ENCODE measurements at places on chromosomes 1 and 21. TPM values are rescaled to one million over a fixed set of nuclear protein-coding genes. Genes with fewer than 3 reads are reported as not detected.

DNA sequence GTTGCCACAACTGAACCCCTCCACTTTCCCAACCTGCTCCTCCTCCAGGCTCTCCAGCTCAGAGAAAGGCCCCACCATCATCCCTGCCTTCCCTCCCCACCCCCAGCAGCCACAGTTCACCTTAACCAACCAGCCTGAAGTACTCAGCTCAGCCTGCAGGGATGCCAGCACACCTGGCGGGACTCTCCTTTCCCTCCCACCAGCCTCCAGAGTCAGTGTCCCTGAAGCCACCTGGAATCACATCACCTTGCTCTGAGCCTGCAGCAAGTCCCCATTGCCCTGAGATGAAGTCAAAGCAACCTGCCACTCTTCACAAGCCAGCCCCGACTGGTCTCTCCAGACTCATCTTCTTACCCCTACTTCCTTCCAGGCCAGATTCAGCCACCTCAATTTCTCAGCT is 26.2 kb upstream of the ZC3H12A start:
- no peak overlapping the region for H3K27ac ChIP-seq
- no peaks in the 10 kb centered on the region for H3K36me3 ChIP-seq
- no peak for DNase-seq

S100A1 gene
- total RNA-seq, result not detected

DNA sequence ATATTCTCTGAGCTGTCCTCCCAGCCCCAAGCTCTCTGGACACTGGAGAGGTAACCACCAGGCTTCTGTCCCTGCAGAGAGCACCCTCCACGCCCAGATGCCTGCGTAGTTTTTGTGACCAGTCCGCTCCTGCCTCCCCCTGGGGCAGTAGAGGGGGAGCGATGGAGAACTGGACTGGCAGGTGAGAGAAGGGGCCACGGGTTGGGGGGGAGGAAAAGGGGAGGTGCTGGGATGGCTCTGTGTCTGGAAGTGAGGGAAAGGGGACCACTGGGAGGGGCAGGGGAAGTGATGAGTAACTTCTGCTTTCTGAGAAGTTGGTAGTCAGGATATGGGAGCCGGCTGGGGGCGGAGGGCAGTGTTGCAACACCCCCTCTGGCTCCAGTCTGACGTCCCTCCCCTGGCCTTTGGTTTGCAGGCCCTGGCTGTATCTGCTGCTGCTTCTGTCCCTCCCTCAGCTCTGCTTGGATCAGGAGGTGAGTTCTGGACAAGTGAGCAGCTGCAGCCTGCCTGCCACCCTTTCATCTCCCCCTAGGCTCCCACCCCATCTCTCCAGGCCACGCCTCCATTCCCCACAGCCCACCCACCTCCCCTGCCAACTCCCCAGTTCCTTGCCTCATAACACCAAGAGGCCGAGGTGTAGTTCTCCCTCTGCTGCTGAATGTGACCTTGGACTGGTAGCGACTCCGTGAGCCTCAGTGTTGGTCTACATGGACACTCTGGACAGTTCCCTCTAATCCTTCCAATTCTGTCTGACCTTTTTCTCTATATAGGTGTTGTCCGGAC is 3.1 kb downstream of the ADAMTSL4 start:
- H3K36me3 ChIP-seq, result no peaks in the 10 kb centered on the region
- H3K27ac ChIP-seq, result peak overlapping the region; percentile 31
- peak overlapping the region; percentile 39 for H3K4me3 ChIP-seq
- H3K27me3 ChIP-seq, result peaks cover 11% of the 10 kb centered on the region
- H3K4me1 ChIP-seq, result peaks cover 39% of the 10 kb centered on the region

- DNase-seq, result no peak
- H3K4me1 ChIP-seq, result peaks cover 23% of the 10 kb centered on the region
- no peaks in the 10 kb centered on the region for H3K36me3 ChIP-seq
These were observed 4.4 kb upstream of the FASLG start for GRCh38 chr1:172654535-172654934.

GRCh38 chr1:55047611-55048010 is 8.3 kb downstream of the PCSK9 start:
- H3K4me1 ChIP-seq, result no peaks in the 10 kb centered on the region
- H3K27ac ChIP-seq, result no peak overlapping the region
- peaks cover 3% of the 10 kb centered on the region for H3K27me3 ChIP-seq
- DNase-seq, result no peak
- H3K4me3 ChIP-seq, result no peak overlapping the region

DNA sequence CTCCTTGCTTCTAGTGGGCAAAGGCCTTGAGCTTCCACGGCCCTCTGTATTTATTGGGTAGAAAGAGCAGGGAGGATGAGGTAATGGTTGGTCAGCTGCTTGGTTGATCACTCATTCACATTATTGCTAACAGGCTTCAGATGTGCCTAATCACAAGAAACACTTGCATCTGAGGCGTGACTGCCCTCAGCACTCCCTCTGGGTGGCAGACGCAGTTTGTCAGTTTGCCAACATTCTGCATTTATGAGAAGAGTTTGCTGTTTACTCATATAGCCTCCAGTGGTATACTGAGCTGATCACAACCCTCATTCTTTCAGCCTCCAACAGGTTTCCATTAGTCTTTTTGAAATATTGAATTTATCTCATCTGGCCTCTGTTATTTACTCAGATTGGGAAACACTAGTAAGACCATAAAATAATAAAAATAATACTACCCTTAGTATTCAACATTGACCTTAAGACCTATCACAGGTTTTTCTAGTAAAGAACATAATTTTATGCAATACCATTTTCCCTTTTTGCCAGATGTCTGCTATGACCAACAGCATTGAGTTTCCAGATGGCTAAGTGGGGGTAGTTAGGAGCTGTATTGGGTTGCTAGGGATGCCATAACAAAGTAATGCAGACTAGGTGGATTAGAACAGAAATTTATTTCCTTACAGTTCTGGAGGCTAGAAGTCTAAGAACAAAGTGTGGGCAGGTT is 53.3 kb downstream of the PTGFR start:
- H3K27ac ChIP-seq, result no peak overlapping the region
- no peak for DNase-seq
- H3K4me3 ChIP-seq, result no peak overlapping the region
- H3K4me1 ChIP-seq, result no peaks in the 10 kb centered on the region
- H3K27me3 ChIP-seq, result peaks cover 4% of the 10 kb centered on the region
- H3K36me3 ChIP-seq, result no peaks in the 10 kb centered on the region

NBPF4 gene
- not detected for total RNA-seq

GRCh38 chr1:74857676-74858075 is 124.7 kb downstream of the TYW3 start:
- H3K4me1 ChIP-seq, result no peaks in the 10 kb centered on the region
- no peaks in the 10 kb centered on the region for H3K36me3 ChIP-seq
- no peak overlapping the region for H3K4me3 ChIP-seq
- no peaks in the 10 kb centered on the region for H3K27me3 ChIP-seq
- DNase-seq, result no peak

DNA sequence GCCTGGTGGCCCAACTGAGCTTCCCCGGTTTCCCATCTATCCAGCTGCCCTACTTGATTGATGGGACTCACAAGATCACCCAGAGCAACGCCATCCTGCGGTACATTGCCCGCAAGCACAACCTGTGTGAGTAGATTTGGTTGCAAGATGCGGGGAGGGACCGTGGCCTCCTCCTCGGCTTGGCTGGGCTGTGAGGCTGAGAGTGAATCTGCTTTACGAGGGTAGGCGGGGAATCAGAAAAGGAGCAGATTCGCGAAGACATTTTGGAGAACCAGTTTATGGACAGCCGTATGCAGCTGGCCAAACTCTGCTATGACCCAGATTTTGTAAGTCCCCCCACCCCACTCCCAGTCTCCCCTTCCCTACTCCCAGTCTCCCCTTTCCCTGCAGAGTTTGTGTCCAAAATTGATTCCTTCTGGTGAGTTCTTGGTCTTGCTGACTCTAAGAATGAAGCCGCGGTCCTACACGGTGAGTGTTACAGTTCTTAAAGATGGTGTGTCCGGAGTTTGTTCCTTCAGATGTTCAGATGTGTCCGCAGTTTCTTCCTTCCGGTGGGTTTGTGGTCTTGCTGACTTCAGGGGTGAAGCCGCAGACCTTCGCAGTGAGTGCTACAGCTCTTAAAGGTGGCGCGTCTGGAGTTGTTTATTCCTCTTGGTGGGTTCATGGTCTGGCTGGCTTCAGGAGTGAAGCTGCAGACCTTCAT is 1.5 kb downstream of the GSTM2 start:
- peaks cover 26% of the 10 kb centered on the region for H3K4me1 ChIP-seq
- H3K27me3 ChIP-seq, result no peaks in the 10 kb centered on the region

NT5C1A gene
- total RNA-seq, result not detected

GRCh38 chr1:235326719-235327558 is 1.0 kb downstream of the ARID4B start:
- peak overlapping the region; percentile 98 for H3K4me3 ChIP-seq
- peak overlapping the region; percentile 87 for H3K27ac ChIP-seq
- H3K27me3 ChIP-seq, result no peaks in the 10 kb centered on the region
- H3K4me1 ChIP-seq, result peaks cover 46% of the 10 kb centered on the region
- peaks cover 38% of the 10 kb centered on the region for H3K36me3 ChIP-seq

MRPL37 gene
- total RNA-seq, result 91.9 TPM

DNA sequence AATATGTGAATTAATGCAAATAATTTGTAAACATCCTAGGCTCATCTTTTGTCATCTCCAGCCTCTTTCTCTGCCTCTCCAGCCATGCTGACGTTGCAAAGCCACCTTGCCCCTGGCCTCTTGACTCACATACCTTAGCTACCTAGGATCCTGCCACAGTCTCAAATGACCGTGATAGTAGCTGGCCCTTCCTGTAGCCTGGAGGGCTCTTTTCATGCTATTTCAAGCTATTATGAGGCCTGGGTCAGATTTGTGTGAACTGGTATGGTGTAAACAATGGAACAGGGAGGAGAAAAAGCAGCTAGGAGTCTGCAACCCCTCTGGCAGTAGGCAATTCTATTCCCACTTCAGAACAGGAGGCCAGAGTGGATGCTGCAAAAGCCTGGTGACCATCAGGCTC is 337.7 kb downstream of the DISC1 start:
- no peaks in the 10 kb centered on the region for H3K27me3 ChIP-seq
- no peaks in the 10 kb centered on the region for H3K36me3 ChIP-seq
- H3K4me3 ChIP-seq, result no peak overlapping the region
- DNase-seq, result no peak

- peaks cover 35% of the 10 kb centered on the region for H3K36me3 ChIP-seq
- no peak for DNase-seq
- H3K4me3 ChIP-seq, result no peak overlapping the region
- H3K27ac ChIP-seq, result no peak overlapping the region
These were observed 42.6 kb upstream of the QSOX1 start for GRCh38 chr1:180112091-180112490.

CD2 gene
- total RNA-seq, result 329 TPM

- peaks cover 11% of the 10 kb centered on the region for H3K4me1 ChIP-seq
- H3K4me3 ChIP-seq, result no peak overlapping the region
- no peak for DNase-seq
- H3K36me3 ChIP-seq, result peaks cover 4% of the 10 kb centered on the region
These were observed 52.0 kb upstream of the COA6 start for GRCh38 chr1:234321231-234321630.

DNA sequence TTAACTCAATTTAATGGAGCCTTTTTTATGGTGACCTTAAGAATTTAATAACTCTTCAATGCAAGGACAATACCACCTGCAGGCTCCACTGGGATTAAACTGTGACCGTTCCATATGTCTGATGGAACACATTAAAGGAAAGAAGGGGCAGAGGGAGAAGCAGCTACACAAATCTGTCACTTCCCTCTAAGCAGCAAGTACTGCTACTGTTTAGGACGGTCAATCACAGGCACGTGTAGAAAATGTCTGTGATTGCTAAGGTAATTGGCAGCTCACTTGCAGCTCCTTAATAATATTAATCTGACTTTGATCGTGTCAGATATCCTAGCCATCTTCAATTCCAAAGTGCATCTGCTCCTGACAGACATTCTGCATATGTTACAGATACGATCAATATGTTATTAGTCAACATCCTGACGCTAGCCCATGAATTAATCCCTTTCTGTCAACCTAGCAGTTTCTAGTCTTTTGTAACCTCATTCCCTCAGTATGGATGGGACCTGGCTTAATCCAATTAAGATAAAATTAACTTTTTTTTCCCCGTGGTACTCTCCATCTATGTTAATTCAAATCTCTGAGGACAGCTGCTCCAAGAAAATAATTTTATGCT is 1012.4 kb downstream of the AMY1C start:
- H3K4me1 ChIP-seq, result no peaks in the 10 kb centered on the region
- H3K36me3 ChIP-seq, result no peaks in the 10 kb centered on the region
- DNase-seq, result no peak
- H3K27ac ChIP-seq, result no peak overlapping the region

KIAA1614 gene
- total RNA-seq, result 0.03 TPM

DNA sequence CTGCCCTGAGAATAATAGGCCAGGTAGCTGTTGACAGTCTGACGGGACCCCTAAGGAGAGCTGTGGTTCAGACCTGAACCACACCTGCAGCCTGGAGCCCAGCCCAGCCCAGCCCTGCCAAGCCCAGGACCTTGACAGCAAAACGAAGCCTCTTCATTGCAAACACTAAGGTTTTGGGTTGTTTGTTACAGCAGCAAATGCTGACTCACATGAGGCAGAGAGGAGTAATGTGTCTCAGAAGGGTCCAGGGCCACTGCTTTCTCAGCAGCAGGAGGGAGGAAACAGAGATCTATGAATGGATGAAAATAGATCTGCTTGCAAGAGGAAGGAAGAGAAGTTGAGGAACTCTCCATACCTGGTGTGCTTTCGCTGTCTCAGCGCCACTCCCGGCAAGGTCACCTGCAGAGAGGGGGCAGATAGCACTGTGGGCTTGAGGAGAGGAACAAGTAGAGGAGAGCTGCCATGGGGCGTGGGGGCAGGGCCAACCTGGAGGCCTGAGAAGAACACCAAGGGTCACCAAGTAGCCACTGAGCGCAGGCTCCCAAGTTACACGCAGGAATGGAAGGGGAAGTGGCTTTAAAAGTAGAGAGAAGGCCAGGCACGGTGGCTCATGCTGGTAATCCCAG is 127.2 kb downstream of the ZNF281 start:
- peaks cover 4% of the 10 kb centered on the region for H3K27me3 ChIP-seq
- no peaks in the 10 kb centered on the region for H3K36me3 ChIP-seq
- no peak for DNase-seq
- no peaks in the 10 kb centered on the region for H3K4me1 ChIP-seq
- no peak overlapping the region for H3K4me3 ChIP-seq
- no peak overlapping the region for H3K27ac ChIP-seq

DNA sequence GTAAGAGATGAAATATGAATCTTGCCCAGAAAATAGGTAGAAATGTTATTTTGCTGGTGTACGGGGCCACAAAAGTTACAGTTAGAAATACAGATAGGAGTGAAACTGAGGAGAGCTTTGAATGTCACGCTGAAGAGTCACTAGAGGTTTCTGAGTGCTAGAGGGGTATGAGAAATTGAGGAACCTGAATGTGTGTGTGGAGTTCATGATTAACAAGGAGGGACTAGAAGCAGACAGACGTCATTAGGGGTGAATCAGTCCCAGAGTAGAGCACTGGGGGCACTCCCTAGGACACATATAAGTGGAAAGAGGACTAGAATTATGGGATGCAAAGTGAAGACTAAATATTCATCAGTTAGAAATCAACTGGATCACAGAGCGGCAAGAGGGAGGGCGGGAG is 188.9 kb upstream of the MAP1LC3C start:
- no peak for DNase-seq
- no peak overlapping the region for H3K4me3 ChIP-seq

TTC13 gene
- total RNA-seq, result 42.0 TPM

GRCh38 chr1:59309795-59310548 is 13.1 kb downstream of the FGGY start:
- no peak overlapping the region for H3K4me3 ChIP-seq
- H3K36me3 ChIP-seq, result peaks cover 17% of the 10 kb centered on the region
- no peaks in the 10 kb centered on the region for H3K27me3 ChIP-seq
- H3K27ac ChIP-seq, result no peak overlapping the region

SPRR2A gene
- total RNA-seq, result not detected

- no peak for DNase-seq
- H3K4me1 ChIP-seq, result peaks cover 34% of the 10 kb centered on the region
- H3K36me3 ChIP-seq, result peaks cover 22% of the 10 kb centered on the region
- no peak overlapping the region for H3K27ac ChIP-seq
- no peak overlapping the region for H3K4me3 ChIP-seq
These were observed 15.9 kb downstream of the VPS26C start for GRCh38 chr21:37251294-37251634.
